Thoracic aorta (tissue), 2 donors: ENCODE measurements at places on chromosomes 13 and 19. TPM values are rescaled to one million over a fixed set of nuclear protein-coding genes. Genes with fewer than 3 reads are reported as not detected.

The PROSER3 gene
- 16.6 TPM for total RNA-seq

The RETN gene
- total RNA-seq = not detected

The PSPN gene
- 2.8 TPM for total RNA-seq

The CKM gene
- total RNA-seq = 3.0 TPM

- no peak overlapping the region for H3K4me3 ChIP-seq
- no peaks in the 10 kb centered on the region for H3K27me3 ChIP-seq
- DNase-seq = no peak
- no peaks in the 10 kb centered on the region for H3K4me1 ChIP-seq
- H3K27ac ChIP-seq = no peak overlapping the region
Measured at GRCh38 chr13:44148159-44148914, 225.3 kb upstream of the SERP2 start.

DNA sequence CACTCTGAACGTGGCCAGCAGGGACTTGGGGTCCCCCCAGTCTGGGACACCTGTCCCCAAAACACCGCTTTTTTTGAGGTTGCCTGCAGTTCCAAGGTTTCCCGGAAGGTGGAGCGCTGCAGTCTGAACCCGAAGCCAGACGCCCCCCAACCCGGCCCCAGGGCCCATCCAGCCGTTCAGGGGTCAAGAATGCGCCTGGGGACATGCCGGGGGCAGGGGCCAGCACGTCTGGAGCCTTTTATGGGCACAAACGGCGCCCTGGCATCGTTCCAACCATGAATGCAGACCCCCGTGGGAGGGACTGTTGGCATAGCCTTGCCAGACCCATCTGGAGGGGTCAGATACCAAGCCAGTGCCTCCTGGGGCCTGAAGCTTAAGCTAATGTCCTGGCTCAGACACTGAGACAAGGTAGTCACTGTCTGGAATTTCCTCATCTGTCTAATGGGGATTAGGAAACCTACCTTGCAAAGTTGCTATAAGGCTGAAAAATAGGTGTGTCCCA, 6.9 kb downstream of the S1PR5 start:
- no peak for DNase-seq
- H3K27ac ChIP-seq = no peak overlapping the region
- no peaks in the 10 kb centered on the region for H3K36me3 ChIP-seq
- H3K4me1 ChIP-seq = no peaks in the 10 kb centered on the region
- H3K4me3 ChIP-seq = no peak overlapping the region

GRCh38 chr13:44429311-44429710, 55.7 kb downstream of the SERP2 start:
- H3K27ac ChIP-seq = no peak overlapping the region
- H3K27me3 ChIP-seq = no peaks in the 10 kb centered on the region
- peaks cover 8% of the 10 kb centered on the region for H3K36me3 ChIP-seq
- no peak overlapping the region for H3K4me3 ChIP-seq
- DNase-seq = no peak

DNA sequence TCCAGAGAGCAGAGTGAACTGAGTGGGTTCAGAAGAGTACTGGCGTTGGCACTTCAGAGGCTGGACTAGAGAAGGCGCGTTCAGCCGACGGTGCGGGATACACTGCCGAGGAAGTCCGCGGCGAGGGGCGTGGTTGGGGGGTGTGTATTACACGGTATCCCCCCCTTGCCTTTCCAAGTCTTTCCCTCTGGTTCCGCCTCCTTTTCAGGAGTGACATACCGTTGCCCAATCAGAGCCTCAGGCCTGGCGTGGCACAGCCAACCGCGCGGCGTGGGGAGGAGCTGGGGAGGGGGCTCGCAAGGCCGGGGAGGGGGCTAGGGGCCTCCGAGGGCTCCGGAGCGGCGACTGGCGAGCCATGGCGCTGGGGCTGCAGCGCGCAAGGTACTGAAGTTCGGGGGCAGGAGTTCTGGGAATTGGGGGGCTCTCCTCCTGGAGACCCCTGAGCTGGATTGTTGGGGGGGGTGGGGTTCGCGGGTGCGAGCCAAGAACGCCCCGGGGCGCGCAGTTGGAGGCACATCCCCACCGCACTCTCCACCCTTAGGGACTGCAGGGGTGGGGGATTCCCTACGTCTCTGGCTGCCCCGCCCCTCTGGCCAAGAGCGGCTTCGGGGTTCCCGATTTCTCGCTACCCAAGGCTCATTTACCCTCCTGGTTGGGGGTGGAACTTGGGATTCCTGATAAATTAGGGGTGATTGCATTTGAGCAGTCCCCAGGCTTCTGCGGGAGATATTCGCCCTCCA, at the start of gene HIF3A:
Gene HIF3A (plus strand): TSS at position 321 of the 740 bp plus-strand sequence. CDS start 35 bp downstream, at position 356.
- no peak for DNase-seq
- peak within 1 kb of the TSS; percentile 72 for H3K4me3 ChIP-seq
- H3K27ac ChIP-seq = peak within 1 kb of the TSS; percentile 94
- H3K4me1 ChIP-seq = peaks cover 53% of the 10 kb centered on the region

DNA sequence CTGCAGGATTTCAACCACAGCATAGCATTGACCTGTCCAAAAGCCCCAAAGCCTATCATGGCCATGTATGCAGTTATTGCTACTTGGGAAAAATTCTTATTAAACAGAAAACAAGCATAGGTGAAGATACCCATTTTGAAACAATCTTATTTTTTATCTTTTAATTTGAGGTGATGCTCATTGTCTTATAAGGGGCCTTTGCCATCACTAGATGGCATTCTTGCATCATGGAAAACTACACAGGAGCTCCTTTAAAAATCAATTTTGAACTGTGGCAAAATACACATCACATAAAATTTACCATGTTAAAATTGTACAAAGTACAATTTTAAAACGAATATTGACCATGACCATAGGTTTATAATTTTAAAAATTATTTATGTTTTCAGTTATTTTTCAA, 38.9 kb upstream of the ZNF835 start:
- no peak overlapping the region for H3K27ac ChIP-seq
- H3K4me1 ChIP-seq = no peaks in the 10 kb centered on the region
- no peak overlapping the region for H3K4me3 ChIP-seq
- no peaks in the 10 kb centered on the region for H3K27me3 ChIP-seq

- H3K4me3 ChIP-seq = no peak overlapping the region
- no peak for DNase-seq
- no peak overlapping the region for H3K27ac ChIP-seq
Measured at GRCh38 chr19:19179548-19180441, 9.7 kb upstream of the MEF2B start.
